ENCODE measurements at places on chromosomes 2 and 18. TPM values are rescaled to one million over a fixed set of nuclear protein-coding genes. Genes with fewer than 3 reads are reported as not detected.

- DNase-seq = no peak
These were observed 28.0 kb downstream of the PNO1 start for GRCh38 chr2:68185541-68186164.

- DNase-seq = no peak
These were observed 345.9 kb upstream of the HS6ST1 start for GRCh38 chr2:128664499-128664971.

GRCh38 chr2:241009601-241010530 lies 11.4 kb downstream of the SNED1 start:
- DNase-seq = no peak

The RGPD3 gene
- 0.22 TPM for polyA plus RNA-seq

The GKN1 gene
- 0.25 TPM for polyA plus RNA-seq

Measured in hindlimb muscle (tissue), 1 donor.